ENCODE measurements at places on chromosomes 13 and 19. TPM values are rescaled to one million over a fixed set of nuclear protein-coding genes. Genes with fewer than 3 reads are reported as not detected.

DNA sequence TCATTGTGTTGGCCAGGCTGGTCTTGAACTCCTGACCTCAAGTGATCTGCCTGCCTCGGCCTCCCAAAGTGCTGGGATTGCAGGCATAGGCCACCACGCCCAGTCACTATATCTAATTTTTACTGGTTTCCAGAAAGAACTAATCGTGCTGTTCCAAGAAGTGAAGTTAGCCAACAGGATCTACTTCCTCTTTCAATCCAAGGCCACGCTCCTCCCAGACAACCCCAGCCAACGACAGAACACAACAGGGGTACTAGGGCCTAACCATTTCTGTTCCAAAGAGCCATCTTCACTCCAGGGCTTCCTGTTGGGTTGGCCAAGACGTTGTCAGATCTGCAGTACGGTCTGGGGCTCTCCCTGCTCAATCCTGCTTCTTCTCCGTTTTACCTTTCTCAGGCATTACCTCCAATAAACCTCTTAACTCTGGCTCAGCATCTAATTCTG lies 7.0 kb upstream of the LSM14A start:
- H3K4me3 ChIP-seq = no peak overlapping the region
- peak; percentile 25 for DNase-seq
- no peaks in the 10 kb centered on the region for H3K36me3 ChIP-seq
- H3K27me3 ChIP-seq = no peaks in the 10 kb centered on the region

- H3K4me1 ChIP-seq = peaks cover 12% of the 10 kb centered on the region
- no peak overlapping the region for H3K4me3 ChIP-seq
- no peak overlapping the region for H3K27ac ChIP-seq
- no peaks in the 10 kb centered on the region for H3K27me3 ChIP-seq
- no peaks in the 10 kb centered on the region for H3K36me3 ChIP-seq
- DNase-seq = no peak
Observed at GRCh38 chr19:16042533-16043085, 33.7 kb upstream of the TPM4 start.

Gene ZFP36
- total RNA-seq = 631 TPM

GRCh38 chr13:108346376-108346775 lies 76.9 kb downstream of the TNFSF13B start:
- H3K27me3 ChIP-seq = no peaks in the 10 kb centered on the region
- H3K27ac ChIP-seq = no peak overlapping the region
- no peaks in the 10 kb centered on the region for H3K36me3 ChIP-seq
- no peak overlapping the region for H3K4me3 ChIP-seq
- H3K4me1 ChIP-seq = no peaks in the 10 kb centered on the region

Gene CLEC4G
- total RNA-seq = 0.98 TPM

Gene SIN3B
- total RNA-seq = 68.5 TPM

DNA sequence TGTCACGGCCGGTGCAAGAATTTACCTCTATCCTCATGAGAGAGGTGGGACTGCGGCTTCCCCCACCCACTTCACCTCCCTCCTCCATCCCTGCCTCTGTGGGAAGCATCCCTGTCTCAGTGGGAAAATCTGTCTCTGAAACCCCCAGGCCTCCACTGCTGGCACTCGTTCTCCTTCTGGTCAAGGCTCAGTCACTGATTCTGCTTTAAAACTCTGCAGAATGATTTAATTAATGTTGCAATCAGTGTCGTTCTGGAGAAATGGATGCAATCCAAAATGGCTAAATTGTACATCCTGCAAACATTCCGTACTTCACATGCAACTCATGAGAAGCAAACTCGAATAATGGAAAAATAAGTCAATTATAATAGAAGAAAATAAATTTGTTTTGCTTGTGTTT lies 5.6 kb downstream of the RASL11A start:
- H3K27me3 ChIP-seq = no peaks in the 10 kb centered on the region
- peak overlapping the region; percentile 18 for H3K27ac ChIP-seq
- no peaks in the 10 kb centered on the region for H3K36me3 ChIP-seq
- no peak overlapping the region for H3K4me3 ChIP-seq
- DNase-seq = no peak

- H3K4me1 ChIP-seq = peaks cover 21% of the 10 kb centered on the region
- peak overlapping the region; percentile 84 for H3K27ac ChIP-seq
- peak overlapping the region; percentile 87 for H3K4me3 ChIP-seq
- DNase-seq = no peak
- no peaks in the 10 kb centered on the region for H3K36me3 ChIP-seq
- no peaks in the 10 kb centered on the region for H3K27me3 ChIP-seq
Observed at GRCh38 chr19:36773223-36773579, 594 bp upstream of the ZNF850 start.

Gene AP2A1
- total RNA-seq = 80.8 TPM

DNA sequence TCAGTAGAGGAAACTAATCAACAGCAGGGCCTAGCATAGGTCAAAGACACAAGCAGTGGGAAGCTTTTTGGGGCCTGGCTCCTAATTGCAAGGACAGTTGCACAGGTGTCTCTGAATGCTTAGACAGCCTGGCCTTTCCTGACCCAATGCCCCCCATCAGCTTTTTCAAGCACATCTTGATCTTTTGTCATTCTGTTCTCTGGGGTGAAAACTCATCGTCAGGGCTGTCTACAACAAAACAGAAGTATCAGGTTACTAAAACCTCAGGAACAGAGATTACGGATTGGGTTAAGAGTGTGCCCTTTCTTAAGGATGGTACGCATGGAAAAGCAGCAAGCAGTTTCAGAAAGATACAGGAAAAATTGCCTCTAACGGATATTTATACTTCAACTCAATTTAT lies 8.3 kb upstream of the ZNF254 start:
- no peaks in the 10 kb centered on the region for H3K36me3 ChIP-seq
- no peaks in the 10 kb centered on the region for H3K4me1 ChIP-seq
- H3K4me3 ChIP-seq = no peak overlapping the region

DNA sequence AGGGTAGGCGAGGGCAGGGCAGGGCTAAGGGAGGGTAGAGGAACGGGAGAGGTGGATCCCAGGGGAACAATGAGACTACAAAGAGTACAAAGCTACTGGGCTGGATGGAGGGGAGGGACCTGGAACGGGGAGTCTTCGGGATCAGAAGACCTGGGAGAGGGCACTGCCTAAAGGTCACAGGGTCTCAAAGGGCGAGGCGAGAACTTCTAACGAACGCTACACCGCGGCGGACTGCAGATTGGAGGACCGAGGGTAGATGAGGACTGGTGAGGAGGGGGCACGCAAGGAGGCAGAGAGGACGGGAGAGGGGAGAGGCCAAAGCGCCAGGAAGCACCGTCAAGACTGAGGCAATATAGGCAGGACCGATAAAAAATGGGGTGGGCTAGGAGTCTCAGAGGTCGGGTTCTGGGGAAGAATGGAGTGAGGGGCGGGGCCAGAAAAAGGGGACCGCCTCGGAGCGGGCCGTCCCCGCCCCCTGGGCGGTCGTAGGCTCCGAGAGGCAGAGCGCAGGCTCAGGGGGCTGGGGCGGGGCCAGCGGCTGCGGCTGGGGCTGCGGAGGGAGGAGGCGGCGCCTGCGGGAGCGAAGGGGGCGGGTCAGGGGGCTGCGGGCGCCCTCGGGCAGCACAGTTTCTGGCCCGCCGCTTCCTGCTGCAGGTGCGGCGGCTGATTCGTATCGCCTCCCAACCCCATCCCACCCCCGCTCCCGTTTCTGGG lies 1.3 kb upstream of the KCNC3 start:
- no peak overlapping the region for H3K27ac ChIP-seq
- peak overlapping the region; percentile 12 for H3K4me3 ChIP-seq
- DNase-seq = no peak
- no peaks in the 10 kb centered on the region for H3K27me3 ChIP-seq
- no peaks in the 10 kb centered on the region for H3K36me3 ChIP-seq

Gene BRME1
- 12.0 TPM for total RNA-seq

Data from vagina (tissue), 2 donors.